ENCODE measurements at places on chromosomes 7 and 10. TPM values are rescaled to one million over a fixed set of nuclear protein-coding genes. Genes with fewer than 3 reads are reported as not detected.

The NPFFR1 gene
- not detected for total RNA-seq

DNA sequence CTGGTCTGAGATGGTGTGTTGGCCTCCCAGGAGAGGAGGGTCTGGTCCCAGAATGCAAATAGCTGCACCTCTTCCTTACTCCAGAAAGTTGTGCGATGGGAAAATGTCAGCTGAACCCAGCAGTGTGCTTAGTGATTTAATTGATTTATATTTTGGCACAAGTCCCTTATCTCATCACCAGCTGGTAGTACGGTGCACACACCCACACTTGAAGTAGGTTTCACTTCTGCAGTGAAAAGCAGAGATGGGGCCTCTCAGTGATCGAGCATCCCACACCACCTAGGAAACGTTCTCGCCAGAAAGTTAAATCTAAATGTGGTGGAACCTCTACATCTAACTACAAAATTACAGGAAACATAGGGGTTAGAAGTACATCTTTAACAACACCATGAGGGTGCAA, 80.4 kb downstream of the UBE3C start:
- H3K4me3 ChIP-seq = no peak overlapping the region
- no peaks in the 10 kb centered on the region for H3K27me3 ChIP-seq
- no peak for DNase-seq

The CASTOR2 gene
- 10.0 TPM for total RNA-seq

- no peaks in the 10 kb centered on the region for H3K36me3 ChIP-seq
- no peak overlapping the region for H3K4me3 ChIP-seq
- no peaks in the 10 kb centered on the region for H3K4me1 ChIP-seq
Measured at GRCh38 chr7:150949971-150950491, 28.1 kb downstream of the KCNH2 start.

The MRC1 gene
- total RNA-seq = 0.05 TPM
